IPS DF 6.9 (cell line): ENCODE measurements at places on chromosomes 16 and 17.

- H3K36me3 ChIP-seq: no peaks in the 10 kb centered on the region
- H3K27ac ChIP-seq: no peak overlapping the region
- H3K4me3 ChIP-seq: no peak overlapping the region
- no peak for DNase-seq
- no peaks in the 10 kb centered on the region for H3K27me3 ChIP-seq
Measured at GRCh38 chr17:13933441-13934276, 135.6 kb upstream of the COX10 start.

DNA sequence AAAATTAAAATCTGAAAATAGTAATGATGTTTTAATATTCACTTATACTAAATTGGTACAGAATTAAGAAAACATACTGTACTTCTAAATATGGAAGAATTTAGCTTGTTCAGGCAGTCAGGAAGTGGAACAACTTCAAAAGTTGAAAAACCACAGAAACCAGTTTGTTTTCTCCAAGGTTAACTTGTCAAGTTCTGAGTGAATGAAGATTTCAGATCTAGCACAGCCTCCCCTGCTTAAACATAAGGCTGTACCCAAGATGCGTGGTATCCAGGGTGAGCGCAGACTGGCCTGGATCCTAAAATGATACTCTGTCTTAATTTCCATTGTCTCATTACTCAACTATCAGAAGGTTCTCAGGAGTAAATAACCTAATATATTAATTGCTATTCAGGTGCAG lies 730.7 kb upstream of the KIF2B start:
- no peaks in the 10 kb centered on the region for H3K36me3 ChIP-seq
- no peak for DNase-seq
- H3K4me1 ChIP-seq: no peaks in the 10 kb centered on the region

GRCh38 chr16:24077966-24078365 lies 178.2 kb upstream of the CACNG3 start:
- H3K4me3 ChIP-seq: no peak overlapping the region
- no peak overlapping the region for H3K27ac ChIP-seq
- peaks cover 2% of the 10 kb centered on the region; the same call in 1 of the 2 replicates for H3K4me1 ChIP-seq
- no peak for DNase-seq

GRCh38 chr16:69114346-69114975 lies 9.0 kb downstream of the HAS3 start:
- peaks cover 55% of the 10 kb centered on the region for H3K36me3 ChIP-seq
- H3K4me1 ChIP-seq: no peaks in the 10 kb centered on the region
- DNase-seq: no peak
- no peaks in the 10 kb centered on the region for H3K27me3 ChIP-seq

- H3K36me3 ChIP-seq: no peaks in the 10 kb centered on the region
- H3K4me3 ChIP-seq: no peak overlapping the region
- no peaks in the 10 kb centered on the region for H3K4me1 ChIP-seq
- H3K27me3 ChIP-seq: no peaks in the 10 kb centered on the region
- H3K27ac ChIP-seq: no peak overlapping the region
- DNase-seq: no peak
Measured at GRCh38 chr17:29682987-29683386, 60.3 kb upstream of the CORO6 start.

- no peak overlapping the region for H3K27ac ChIP-seq
- H3K36me3 ChIP-seq: no peaks in the 10 kb centered on the region
- peaks cover 4% of the 10 kb centered on the region; the same call in 1 of the 2 replicates for H3K4me1 ChIP-seq
Measured at GRCh38 chr16:22813223-22813947, 577 bp upstream of the HS3ST2 start.

DNA sequence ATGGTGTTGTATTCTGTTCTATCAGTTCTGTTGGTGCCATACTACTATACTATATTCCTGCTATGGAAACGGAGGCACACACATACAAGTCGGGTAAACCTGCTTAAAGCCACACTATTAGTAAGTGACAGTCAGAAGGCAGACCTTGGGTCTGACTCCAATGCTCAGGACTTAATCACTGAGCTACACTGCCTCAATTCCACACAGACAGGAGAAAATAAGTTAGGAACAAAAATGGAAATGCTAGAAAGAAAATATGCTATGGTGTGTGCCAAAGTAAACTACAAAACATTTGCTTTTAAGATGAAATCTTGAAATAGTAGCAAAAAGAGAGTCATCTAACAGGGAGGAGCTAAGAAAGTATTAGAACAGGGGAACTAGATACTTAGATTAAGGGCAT lies 48.1 kb downstream of the MYO1D start:
- no peaks in the 10 kb centered on the region for H3K36me3 ChIP-seq
- DNase-seq: no peak
- H3K27ac ChIP-seq: no peak overlapping the region
- H3K4me3 ChIP-seq: no peak overlapping the region
- H3K4me1 ChIP-seq: no peaks in the 10 kb centered on the region

DNA sequence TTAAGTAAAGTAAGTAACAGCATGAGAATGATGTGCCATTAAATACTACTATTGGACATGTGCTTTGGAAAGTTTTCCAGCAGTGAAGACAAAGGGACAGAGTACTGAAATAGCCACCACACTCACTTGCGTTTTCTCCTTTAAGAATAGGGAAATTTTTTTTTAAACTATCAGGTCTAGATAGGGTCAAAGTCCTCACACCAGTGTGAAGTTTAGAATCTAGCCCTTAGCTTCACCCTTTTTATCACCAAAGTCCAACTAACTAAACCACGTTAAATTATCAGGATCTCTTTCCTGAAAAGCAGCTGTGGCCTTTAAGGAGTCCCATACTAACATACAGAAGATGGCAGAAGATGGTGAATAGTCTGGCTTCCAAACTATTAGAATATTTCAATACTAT lies 180.9 kb downstream of the ZNF18 start:
- H3K36me3 ChIP-seq: no peaks in the 10 kb centered on the region
- DNase-seq: no peak
- H3K27ac ChIP-seq: no peak overlapping the region
- H3K27me3 ChIP-seq: no peaks in the 10 kb centered on the region
- H3K4me3 ChIP-seq: no peak overlapping the region

- H3K27ac ChIP-seq: no peak overlapping the region
- no peak overlapping the region for H3K4me3 ChIP-seq
- no peaks in the 10 kb centered on the region; the same call in 1 of the 2 replicates for H3K4me1 ChIP-seq
- DNase-seq: no peak
- no peaks in the 10 kb centered on the region for H3K36me3 ChIP-seq
Measured at GRCh38 chr17:36470499-36470898, 16.0 kb upstream of the ZNHIT3 start.

DNA sequence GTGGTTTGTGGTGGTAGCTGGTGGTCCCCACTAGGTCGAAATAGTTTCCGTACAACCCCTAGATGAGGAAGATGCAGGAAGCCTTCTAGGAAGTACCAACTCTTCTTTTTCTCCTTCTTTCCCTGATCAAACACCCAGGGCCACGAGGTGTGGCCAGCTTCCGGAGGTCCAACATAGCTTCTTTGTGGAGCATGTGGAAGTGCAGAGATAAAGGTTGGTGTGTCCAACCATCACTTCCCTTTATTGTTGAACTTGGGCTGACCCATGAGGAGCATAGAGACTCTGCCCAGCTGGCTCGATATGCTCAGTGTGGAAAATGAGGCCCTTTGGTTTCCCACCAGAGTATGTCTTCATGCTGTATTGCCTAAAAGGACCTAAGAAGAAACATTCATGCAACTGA lies 6.3 kb upstream of the RGS9 start:
- no peaks in the 10 kb centered on the region for H3K27me3 ChIP-seq
- no peak overlapping the region for H3K27ac ChIP-seq
- DNase-seq: no peak
- H3K36me3 ChIP-seq: no peaks in the 10 kb centered on the region

GRCh38 chr16:6494716-6495115 lies 837.9 kb upstream of the RBFOX1 start:
- no peaks in the 10 kb centered on the region for H3K36me3 ChIP-seq
- DNase-seq: no peak
- no peak overlapping the region for H3K27ac ChIP-seq
- H3K4me3 ChIP-seq: no peak overlapping the region
- no peaks in the 10 kb centered on the region for H3K27me3 ChIP-seq

DNA sequence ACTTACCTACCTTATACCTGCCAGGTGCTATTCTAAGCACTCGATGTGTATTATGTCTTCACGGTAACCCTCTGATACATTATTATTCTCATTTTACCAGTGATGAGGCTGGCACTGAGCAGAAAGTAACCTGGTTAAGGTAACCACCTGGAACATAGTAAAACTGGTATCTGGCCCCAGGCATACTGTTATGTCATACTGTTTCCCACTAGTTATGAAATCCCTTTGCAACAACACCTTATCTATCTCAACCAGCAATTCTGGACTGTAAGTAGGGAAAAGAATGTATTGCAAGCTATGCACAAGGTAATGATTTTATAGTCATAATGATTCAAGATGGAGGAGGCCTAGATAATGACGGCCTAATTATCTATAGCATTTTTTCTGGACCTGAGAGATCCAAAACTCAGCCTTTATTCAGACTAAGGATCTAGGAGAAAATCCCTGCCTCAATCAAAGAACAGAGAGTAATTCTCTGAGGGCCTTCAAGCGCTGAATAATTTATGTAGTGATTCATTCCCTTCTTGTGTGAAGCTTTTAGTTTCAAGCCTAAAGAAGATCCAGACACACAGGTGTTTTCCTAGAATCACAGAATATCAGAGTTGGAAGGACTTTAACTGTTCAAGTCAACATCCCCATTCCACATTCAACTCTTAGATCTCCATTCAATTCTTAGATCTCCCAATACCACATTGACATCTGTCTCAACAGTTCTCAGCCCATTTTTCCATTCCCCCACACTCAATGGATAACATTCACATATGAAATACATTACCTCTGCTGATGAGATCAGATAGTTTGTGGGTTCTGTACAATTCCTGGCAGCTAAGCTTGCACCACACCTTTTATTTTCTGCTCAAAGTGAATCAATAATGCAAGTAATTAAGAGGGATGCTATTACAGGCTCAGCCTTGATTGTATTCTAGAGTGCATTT lies 14.9 kb upstream of the MMD start:
- no peak for DNase-seq
- no peak overlapping the region for H3K27ac ChIP-seq
- no peak overlapping the region for H3K4me3 ChIP-seq
- H3K4me1 ChIP-seq: no peaks in the 10 kb centered on the region
- H3K27me3 ChIP-seq: no peaks in the 10 kb centered on the region
- no peaks in the 10 kb centered on the region for H3K36me3 ChIP-seq

DNA sequence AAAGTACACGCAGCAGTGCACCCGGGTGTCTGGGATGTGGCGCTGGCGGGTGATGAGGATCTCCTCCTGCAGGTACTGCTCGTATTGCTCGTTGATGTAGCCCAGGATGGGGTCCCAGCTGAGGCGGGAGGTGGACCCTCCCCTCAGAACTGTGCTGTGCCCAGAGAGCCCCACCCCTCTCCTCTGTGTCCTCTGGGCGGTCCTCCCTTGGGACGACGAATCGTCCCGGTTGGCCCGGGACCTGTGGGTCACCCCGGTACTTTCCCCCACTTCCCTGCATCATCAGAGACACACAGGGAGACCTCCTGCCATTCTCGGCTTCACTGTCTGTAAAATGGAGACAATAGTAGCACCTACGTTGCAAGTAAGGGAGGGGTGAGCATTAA lies 4.2 kb downstream of the SEPTIN12 start:
- H3K27me3 ChIP-seq: no peaks in the 10 kb centered on the region
- no peak overlapping the region for H3K27ac ChIP-seq
- no peak for DNase-seq
- H3K36me3 ChIP-seq: no peaks in the 10 kb centered on the region
- no peak overlapping the region for H3K4me3 ChIP-seq

DNA sequence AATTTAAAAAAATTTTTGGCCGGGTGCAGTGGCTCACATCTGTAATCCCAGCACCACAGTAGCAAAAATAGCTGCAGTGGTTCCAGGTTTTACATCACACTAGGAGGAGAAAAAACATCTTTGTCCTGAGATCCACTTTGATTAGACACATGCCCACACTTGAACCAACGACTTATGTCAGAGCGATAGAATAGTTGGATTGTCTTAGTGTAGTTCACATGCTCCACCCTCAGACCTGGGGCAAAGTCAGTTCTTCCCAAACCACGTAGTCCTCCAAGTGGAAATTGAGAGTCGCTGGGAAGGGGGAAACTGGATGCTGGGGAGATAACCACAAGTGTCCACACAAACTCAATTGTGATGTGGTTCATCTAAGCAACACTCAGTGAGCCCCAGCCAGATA lies 11.4 kb upstream of the ITGAM start:
- no peaks in the 10 kb centered on the region for H3K27me3 ChIP-seq
- H3K27ac ChIP-seq: no peak overlapping the region
- H3K4me1 ChIP-seq: peaks cover 1% of the 10 kb centered on the region; the same call in 1 of the 2 replicates

DNA sequence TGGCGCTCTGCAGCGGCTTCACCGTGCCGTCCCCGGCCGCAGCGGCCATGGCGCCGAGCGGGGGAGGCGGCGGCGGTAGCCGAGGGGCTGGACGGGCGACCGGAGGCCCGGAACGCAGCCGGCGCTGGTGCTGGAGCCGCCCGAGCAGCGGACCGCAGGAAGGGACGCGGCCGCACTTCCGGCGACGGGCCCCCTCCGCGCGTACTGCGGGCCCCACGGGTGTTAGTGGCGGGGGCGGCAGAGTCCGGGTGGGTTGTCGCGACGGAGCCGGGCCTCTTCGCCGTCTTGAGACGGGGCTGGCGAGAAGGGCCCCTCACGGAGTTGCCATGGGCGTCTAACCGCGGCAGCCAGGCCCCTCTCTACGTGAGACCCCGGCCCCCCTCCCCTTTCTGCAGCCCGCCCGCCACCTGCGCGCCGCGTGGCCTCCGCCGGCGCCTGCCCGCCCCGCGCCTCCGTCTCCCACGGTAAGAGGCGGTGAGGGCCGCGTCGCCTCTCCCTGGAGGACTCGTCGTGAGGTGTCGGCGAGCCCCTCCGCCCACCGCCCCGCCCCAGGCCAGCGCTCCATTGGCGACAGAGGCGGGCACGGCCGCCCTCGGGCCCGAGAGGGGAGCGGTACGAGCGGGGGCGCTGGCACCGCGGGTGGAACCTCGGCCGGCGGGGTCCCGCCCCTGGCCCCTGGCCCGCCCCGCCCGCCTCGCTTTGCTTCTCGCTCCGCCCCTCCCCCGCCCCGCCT lies at the start of the genes VPS9D1 and ZNF276:
TSS of gene VPS9D1 (minus strand) at position 86 of the 733 bp plus-strand sequence. CDS start at position 49, 37 bp downstream.
TSS of gene ZNF276 (plus strand) at position 725 of the 733 bp plus-strand sequence. CDS start 104 bp downstream, outside the sequence.
- peaks cover 3% of the 10 kb centered on the region; the same call in 1 of the 2 replicates for H3K27me3 ChIP-seq
- peak within 1 kb of the TSS; percentile 78 for H3K4me3 ChIP-seq
- H3K36me3 ChIP-seq: no peaks in the 10 kb centered on the region; the same call in 1 of the 2 replicates

GRCh38 chr16:31700530-31701388 lies 172.8 kb upstream of the ZNF267 start:
- H3K4me1 ChIP-seq: no peaks in the 10 kb centered on the region
- H3K4me3 ChIP-seq: peak overlapping the region; percentile 77
- H3K27me3 ChIP-seq: no peaks in the 10 kb centered on the region
- H3K36me3 ChIP-seq: peaks cover 14% of the 10 kb centered on the region

DNA sequence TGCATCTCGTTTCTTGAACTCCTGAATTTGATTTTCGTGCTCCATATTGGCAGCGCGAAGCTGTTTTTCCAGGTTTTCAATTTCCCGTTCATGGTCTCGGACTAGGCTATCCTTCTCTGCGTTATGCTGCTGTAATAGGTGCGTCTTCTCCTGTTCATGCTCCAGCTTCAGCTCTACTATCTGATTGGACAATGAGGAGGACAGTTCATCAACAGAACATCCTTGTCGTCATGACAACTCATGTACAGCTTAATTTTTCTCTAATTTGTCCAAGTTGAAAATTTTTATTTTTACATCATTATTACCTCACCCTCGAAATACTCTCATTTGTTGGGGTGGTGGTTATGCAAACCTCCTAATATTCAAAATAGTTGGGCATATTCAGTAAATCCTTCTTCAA lies 289.8 kb downstream of the CEP112 start:
- H3K4me3 ChIP-seq: no peak overlapping the region
- no peaks in the 10 kb centered on the region for H3K27me3 ChIP-seq
- no peaks in the 10 kb centered on the region for H3K36me3 ChIP-seq
- DNase-seq: no peak
